ENCODE measurements at places on chromosomes 6 and 20.

DNA sequence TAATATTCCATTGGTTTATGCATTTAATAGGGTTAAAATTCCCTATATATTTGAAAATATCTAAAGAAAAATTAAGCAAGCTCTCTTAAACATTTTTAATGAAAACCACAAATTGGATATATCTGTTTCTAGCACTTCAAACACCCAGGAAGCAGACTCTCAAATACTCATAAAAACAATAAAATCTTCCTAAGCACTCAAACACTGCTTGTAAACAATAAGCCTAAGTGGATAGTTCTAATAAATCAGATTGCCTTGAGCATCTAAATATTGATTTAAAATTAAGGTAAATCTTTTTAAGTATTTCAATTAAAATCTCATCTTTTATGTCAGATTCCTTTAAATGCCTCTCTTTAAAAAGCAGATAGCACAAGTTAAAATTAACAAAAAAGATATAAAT is 254.4 kb downstream of the KCNQ5 start:
- peak; percentile 5 for DNase-seq

- DNase-seq = no peak
These were observed 203.4 kb downstream of the PTPRT start for GRCh38 chr20:42986143-42986773.

DNA sequence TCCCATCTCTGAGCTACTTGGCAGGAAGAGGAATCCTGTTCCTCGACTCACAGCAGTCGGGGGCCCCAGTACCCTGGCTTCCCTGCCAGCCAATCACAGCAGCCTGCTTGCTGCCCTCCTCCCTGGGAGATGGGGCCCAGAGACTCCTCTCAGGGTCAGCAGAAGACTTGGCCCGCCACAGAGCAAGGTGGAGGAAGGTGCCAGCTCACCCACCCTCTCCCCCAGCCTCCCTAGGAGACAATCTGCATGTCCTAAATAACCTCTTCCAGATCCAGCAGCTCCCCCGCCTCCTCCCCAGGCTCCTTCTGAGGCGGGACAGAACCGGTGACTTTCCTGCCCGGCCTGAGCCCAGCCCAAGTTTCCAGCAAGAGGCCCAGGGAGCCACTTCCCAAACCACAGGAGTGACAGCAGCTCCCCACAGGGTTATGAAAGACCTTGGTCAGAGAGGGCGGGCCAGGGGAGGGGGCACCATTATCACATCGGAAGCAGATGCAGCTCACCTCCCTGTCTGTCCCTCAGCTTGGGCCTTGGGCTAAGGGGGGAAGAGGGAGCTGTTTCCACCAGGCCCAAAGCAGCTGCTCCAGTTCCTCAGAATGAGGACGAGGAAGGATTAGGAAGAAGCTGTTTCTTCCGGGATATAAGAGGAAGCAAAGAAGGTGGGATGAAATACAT is 2.3 kb downstream of the CCND3 start:
- DNase-seq = no peak

- no peak for DNase-seq
These were observed 418.4 kb downstream of the CD109 start for GRCh38 chr6:74114428-74114827.

DNA sequence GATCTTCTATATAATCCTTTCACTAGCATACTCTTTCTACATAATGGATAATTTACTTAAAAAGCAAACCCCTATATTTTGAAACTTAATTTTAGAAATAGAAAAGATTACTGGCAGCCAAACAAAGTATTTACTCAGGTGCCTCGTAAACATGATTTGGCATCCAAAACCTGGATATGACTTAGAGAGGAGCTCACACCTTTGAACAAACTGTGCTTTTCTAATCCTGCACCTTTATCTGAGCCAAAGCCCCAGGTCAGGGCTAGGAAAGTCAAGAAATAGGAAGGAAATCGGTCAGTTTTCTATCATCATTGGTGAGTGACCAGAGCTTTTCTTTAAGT is 170.9 kb downstream of the PHF3 start:
- DNase-seq = no peak

- DNase-seq = peak; percentile 40
These were observed 8.5 kb upstream of the DDX27 start for GRCh38 chr20:49210757-49211110.

DNA sequence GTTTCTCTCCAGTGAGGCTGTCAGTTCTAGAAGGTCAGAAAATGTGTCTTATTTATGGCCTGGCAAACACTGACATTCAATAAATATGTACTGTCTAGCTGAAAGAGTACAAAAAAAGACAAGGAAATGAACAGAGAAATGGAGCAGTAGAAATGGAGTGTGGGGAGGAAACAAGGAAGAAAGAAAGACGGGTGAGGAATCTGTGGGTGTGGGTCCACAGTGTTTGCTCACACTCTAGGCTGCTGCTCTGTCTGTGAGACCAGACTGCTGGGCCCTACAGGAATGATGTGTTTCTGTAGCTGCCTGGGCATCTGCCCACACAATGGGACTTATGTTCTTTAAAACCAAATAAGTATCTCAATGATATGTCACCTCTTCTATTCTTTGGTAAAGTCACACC is 114.2 kb downstream of the MOXD1 start:
- DNase-seq = no peak
